Stimulated activated CD8-positive, alpha-beta memory T cell treated with anti-CD3 and anti-CD28 coated beads, Interleukin-15, amount 100 ng/mL, for 48 hours (primary cell): ENCODE measurements at places on chromosomes 1 and 21.

- no peak for DNase-seq
These were observed 9.5 kb upstream of the TMEM39B start for GRCh38 chr1:32063261-32063681.

GRCh38 chr1:153888533-153888932, 34.2 kb downstream of the GATAD2B start:
- DNase-seq = no peak

DNA sequence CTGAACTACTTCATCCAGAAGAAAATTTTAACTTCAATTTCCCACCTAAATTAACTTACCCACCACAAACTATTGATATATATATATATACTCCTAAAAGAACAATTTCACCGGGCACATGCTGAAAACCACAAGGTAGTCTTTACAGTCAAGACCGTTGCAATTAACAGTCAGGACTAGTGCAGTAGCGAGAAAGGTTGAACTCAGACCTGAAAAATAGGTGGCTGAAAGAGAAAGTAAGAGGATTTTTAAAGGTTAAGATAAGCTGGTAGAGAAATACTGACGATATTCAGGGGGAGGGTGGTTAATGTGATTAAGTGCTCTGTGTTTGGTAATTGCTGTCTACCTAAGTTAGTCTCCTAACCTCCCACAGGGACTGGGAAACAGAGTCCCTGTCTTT, 1153.5 kb upstream of the TMPRSS15 start:
- no peak for DNase-seq

GRCh38 chr1:234295068-234295467, 78.2 kb upstream of the COA6 start:
- DNase-seq = no peak

DNA sequence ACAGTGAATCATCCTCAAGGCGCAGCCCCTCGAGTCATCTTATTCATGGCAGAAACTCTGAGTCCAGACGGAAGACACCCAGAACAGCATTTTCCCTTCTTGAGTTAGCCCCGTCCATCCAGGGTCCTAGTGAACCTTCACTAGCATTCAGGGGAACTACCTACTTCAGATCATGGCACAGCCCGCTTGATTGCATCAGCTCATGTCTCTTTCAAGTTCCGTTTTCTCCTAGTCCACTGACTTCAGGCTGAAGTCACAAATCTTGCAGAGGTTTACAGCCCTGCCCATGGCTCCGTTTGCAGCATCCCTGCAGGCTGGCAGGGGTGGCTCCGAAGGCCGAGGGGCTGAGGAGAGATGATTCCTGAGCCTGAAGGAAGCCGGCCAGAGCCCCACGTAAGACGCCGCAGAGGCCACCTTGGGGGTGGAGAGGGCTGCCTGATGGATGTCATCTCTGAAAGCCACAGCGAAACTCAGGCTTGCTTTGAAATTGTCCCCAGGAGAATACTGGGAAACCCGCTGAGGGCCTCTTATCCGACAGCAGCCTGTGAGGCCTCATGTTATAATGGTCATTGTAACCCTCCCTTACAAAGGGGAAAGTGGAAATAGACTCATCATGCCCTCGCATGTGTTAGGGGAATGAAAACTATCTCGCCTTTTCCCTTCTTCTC, 310.2 kb upstream of the AJAP1 start:
- DNase-seq = no peak

DNA sequence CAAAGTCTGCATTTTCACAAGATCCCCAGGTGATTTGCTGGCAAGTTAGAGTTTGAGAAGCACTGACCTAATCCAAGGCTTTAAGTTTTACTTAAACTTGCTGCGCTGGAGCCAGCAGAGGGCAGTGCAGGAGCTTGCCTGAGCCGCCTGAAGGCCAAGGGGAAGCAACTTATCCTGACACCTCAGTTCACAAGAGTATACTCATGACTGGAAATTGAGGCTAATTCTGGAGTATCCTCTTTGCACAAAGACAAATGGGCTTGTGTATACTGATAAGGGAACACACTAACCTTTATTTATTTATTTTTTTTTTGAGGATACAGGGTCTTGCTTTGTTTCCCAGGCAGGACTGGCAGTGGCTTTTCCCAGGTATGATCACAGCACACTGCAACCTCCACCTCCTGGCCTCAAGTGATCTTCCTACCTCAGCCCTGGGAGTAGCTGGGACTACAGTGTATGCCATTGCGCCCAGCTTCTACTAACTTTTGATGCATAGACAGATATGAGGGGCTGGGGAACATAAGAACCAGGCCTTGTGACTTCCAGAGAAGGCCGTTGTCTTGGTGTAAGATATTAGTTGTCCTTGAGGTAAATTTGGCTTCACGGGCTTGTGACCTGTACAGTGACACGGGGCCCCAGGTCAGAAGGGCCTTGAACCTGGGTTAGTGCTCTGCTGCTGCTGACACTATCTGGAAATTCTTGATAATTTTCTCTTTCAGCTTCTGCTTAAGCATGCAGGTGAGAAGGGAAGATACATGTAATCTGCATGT, 29.0 kb upstream of the SLAMF1 start:
- peak; percentile 60 for DNase-seq

DNA sequence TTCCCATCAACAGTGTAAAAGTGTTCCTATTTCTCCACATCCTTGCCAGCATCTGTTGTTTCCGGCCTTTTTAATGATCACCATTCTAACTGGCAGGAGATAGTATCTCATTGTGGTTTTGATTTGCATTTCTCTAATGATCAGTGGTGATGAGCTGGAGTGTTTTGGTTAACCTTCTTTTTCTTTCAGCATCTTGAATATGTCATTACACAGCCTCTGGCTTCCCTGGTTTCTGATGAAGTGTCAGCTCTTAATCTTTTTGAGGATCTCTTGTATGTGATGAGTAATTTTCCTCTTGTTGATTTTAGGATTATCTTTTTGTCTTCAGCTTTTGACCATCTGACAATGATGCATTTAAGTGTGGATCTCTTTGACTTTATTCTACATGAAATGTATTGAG, 133.2 kb upstream of the GRIK3 start:
- DNase-seq = no peak

- no peak for DNase-seq
These were observed 15.1 kb downstream of the STUM start for GRCh38 chr1:226563666-226564065.
